Calu3 (cell line): ENCODE measurements at places on chromosomes 1 and 21. TPM values are rescaled to one million over a fixed set of nuclear protein-coding genes. Genes with fewer than 3 reads are reported as not detected.
A peak's percentile ranks its signal among the peaks of the same experiment; 100 is the strongest.

- no peak for DNase-seq
These were observed 33.3 kb downstream of the SLC66A1 start for GRCh38 chr1:19345391-19345790.

GRCh38 chr1:58233729-58234128, 312.8 kb downstream of the OMA1 start:
- DNase-seq, result no peak

DNA sequence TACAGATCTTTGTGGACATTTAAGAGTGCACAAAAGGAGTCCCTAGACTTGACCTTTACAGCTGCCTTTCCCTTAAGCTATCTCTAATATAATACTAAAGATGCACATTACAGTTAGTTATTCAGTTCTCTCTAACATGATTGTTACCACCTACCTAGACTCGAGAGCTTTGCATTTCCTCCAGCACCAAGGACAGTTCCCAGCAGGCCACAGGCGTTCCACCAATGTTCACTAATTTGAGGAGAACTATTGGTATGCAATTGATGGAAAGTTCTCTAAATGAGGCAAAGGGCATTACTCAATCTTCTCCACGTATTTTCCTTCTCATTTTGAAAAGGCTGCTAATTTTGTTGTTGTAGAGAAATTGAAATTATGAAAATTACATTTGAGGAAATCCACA, 5.4 kb upstream of the NTNG1 start:
- peak; percentile 46 for DNase-seq

DNA sequence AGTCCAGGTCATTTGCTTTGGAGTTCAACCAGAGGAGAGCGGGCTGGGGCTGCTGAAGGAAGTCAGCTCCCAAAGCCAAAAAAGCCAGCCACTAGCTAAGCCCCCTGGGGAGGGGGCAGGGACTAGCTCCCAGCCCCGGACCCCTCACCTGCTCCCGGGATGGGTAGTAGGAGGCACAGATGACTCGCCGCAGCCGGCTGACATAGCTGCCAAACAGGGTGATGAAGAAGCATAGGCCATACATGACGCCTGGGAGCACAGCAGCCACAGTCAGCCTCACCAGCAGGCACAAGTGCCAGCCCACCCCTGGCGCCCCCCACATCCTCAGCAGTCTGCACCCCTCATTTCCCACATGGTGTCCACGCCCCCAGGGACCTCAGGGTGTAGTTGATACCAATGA, 7.4 kb downstream of the DCST2 start:
- no peak for DNase-seq

DNA sequence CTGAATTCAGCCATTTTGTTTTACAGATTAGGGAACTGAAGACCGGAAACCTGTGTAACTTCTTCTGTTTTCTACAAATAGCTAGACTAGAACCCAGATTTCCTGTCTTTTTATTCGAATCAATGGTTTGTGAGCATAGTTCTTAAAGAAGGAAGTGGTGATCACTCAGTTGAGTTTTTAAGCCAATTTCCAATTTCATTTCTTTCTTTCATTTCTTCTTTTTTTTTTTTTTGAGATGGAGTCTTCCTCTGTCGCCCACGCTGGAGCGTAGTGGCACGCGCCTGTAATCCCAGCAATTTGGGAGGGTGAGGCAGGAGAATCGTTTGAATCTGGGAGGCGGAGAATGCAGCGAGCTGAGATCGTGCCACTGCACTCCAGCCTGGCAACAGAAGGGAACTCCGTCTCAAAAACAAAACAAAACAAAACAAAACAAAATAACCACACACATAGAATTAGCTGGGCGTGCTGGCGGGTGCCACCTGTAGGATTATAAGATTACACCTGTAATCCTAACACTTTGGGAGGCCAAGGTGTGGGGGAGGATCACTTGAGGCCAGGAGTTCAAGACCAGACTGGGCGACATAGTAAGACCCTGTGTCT, 3.0 kb upstream of the MDM4 start:
- no peak for DNase-seq

DNA sequence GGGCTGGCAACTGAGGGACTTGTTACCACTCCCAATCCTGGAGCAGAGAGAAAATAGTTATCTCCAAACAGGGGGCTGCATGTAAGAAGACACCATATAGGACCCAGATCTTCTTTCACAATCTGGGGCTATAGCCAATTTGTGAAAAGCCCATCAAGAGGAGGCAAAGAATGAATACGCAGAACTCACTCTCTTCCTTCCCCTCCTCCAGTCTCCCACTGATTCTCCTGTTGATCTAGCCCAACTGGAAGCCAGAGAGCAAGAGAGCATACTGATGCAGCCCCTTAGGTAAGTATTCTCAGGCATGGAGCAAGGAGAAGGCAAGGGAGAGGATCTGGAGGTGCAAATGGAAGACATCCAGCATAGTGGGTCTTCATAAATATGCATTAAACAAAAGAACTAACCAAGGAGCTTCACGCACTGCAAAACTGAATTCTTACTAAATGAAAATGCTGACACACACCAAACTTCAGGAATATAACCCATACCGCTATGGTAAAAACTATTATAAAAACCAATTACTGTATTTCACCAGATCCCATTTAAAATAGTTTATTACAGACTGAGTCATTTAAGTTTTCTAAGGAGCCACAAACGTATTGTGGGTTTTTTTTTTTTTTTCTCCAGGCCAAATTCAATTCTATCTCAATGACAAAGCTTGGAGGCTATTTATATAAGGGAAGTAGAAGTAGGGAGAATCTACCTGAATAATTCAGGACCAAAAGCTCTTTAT, 15.5 kb upstream of the HMGB4 start:
- DNase-seq, result no peak

DNA sequence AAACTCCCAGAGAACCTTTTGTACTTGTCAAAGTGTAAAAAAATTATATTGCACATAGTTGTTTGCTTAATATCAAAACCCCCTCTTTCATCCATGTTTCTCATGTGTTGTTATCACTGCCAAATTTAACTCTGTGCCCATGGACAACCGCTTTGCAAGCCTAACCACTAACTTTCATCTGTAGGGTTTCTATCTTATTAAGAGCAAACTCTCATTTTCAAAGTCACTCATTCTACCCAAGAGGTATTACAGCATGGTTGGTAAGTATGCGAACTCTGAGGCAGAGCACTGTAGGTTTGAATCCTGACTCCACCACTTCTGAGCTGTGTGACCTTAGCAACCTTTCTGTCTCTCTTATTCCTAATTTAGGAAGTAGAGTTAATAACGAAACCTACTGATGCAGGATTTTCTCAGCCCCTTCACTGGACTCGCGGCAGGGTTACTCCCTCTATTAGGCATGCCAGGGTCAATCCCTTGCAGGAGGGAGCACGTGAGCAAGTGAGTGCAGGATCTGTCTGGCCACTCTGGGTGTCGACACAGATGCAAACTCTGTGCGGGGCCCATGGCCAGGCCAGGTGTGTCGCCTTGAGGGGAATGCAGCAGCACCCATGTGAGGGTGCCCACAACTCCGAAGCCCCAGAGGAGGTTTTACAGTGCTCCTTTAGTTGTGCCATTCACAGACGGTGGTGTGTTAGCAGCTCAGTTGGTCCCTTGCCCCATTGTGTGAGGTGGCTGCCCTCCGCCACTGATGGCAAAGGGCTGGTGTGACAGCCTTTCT, 361.5 kb upstream of the ADGRL2 start:
- no peak for DNase-seq

GRCh38 chr1:235442788-235443429, 61.3 kb downstream of the B3GALNT2 start:
- DNase-seq, result no peak

GRCh38 chr1:188426561-188426960, 1597.8 kb downstream of the PLA2G4A start:
- no peak for DNase-seq

DNA sequence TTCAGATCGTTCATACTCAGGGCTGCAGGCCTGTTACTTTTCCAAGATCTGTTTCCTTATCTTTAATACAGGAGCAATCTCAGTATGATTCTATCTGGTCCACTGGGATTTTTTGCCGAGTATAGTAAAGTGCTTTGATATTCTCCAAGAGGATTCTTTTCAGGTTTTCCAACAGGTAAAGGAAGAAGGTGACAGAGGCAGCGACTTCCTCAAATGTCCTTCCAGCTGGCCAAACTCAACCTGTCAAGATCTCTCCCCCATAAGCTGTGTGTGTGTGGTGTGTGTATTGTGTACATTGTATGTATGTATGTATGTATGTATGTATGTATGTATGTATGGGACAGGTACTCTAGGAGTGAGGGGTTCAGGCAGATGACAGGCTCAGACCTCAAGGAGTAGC, 1.1 kb downstream of the AKR1A1 start:
- no peak for DNase-seq

DNA sequence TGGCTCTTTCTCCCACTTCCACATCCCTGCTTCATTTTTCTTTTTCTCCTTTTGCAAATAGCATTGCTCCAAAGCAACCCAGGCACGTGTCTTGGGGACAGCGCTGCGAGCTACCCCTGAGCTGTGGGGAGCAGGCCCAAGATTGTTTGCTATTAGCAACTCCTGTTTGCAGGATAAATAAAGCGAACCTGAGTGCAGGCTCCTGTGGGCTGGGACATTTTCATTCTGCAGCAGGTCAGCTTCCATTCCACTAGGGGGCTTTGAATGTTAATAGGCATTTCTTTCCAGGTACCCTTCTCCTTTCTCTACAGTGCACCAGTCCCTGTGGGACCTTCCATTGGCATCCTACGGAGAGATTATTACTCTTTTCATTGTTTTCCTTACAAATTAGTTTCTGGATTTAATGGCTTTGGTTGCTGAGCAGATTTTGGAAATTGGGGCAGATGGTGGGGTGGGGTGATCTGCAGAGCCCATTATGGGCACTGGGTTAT, 54.0 kb downstream of the OLFML3 start:
- no peak for DNase-seq

- no peak for DNase-seq
These were observed 169.1 kb downstream of the C1orf21 start for GRCh38 chr1:184555665-184556641.

TFF2 gene
- total RNA-seq, result 0.59 TPM in 1 of 2 replicates, not detected in the other

ARHGAP29 gene
- 57.9 and 62.6 TPM in 2 replicates for total RNA-seq

- DNase-seq, result peak; percentile 85
These were observed 28.3 kb downstream of the EIF2D start for GRCh38 chr1:206583707-206584648.

TESK2 gene
- total RNA-seq, result 1.8 and 2.3 TPM in 2 replicates

AUNIP gene
- 7.7 and 10.6 TPM in 2 replicates for total RNA-seq

- DNase-seq, result no peak
These were observed 12.0 kb upstream of the PRELP start for GRCh38 chr1:203463469-203464062.

KRTAP10-12 gene
- total RNA-seq, result not detected in 2 replicates

FOXD3 gene
- total RNA-seq, result 0.28 and 0.29 TPM in 2 replicates

DNA sequence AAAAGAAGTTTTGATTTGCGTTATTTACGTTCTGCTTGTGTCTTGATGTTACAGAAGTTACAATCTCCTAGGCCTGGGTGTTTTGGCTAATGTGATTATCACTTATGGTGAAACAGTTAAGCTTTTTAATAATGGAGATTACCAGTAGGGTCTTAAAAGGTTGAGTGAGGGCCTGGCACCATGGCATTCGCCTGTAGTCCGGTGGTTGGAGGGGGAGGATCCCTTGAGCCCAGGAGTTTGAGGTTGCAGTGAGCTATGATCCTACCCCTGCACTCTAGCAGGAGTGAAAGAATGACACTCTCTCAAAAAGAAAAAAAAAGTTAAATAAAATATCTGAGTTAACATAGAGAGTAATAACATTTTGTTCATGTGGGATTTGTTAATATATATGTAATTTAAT, 8.8 kb upstream of the SPEN start:
- no peak for DNase-seq

DNA sequence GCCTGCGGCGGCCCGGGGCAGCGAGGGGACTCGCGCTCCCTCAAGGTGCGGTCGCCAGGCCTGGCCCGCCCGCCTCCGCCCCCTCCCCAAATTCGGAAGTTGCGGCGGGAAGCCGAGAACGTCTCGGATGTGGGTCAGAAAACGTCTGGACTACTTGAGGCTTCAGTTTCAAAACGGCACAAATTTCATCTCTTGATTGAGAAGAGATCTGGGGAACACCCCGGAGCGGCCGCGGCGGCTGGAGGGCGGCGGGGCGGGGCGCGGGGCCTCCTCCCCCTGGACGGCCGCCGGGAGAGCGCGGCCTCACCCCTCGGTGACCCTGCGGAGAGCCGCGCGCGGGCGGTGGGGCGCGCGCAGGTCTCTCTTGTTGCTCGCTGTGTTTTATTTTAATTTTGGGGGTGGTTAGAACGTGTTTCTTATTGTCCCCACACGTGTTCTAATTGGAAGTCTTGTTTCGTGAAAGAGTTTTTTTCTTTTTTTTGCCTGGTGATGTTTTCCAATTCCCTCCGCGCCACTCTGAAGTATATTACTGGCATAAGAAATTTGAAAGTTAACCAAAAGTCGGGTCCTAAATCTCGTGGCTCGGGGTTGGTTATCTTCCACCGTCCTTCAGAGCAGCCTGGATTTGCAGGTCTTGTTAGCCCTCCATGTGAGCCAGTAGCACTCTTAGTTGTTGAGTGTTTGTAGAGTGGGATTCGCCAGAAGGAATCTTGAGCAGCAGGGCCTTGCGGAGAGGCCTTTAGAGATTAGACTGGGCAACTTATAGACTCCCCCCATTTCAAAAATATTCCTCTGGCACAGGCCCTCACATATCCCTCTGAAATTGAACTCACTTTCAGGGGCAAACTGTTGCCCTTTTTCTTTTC, 749 bp downstream of the PCBP3 start:
- DNase-seq, result no peak

PADI3 gene
- total RNA-seq, result 0.21 and 0.22 TPM in 2 replicates

- no peak for DNase-seq
These were observed 9.0 kb downstream of the PPP1R12B start for GRCh38 chr1:202357506-202357905.

DNA sequence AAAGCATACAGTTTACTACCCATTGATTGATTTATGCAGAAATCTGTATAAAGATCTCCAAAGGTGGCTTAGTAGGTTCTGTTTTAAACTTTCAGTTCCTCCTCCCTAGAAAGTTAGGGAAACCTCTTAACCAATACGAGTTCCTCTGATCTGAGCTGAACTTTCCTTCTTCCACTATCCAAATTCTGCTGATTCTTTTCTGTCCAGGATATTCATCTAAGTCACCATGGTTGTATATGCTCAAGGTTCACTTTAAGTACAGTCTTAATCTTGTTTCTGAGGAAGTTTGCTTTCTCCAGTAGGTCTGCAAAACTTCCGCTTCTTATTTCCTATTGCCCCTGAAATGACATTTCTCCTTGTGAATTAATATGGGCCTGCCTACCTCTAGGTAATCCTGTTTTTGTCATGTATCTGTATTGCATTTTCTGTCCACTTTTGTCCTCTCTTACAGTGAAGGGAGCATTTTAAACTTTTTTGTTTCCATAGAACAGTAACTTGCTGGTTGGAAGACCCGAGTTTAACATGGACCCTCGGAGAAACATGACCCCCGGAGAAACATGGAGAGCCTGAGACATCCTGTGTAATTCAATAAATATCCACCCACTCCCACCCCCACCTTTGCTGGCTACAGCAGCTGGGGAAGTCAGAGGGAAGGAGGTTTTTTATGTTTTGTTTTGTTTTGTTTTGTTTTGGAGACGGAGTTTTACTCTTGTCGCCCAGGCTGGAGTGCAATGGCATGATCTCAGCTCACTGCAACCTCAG, 16.7 kb upstream of the TUT4 start:
- DNase-seq, result no peak

GRCh38 chr1:9985001-9985400, 12.0 kb upstream of the RBP7 start:
- DNase-seq, result no peak

GRCh38 chr1:97500760-97501159, 420.1 kb downstream of the DPYD start:
- DNase-seq, result no peak
